ENCODE measurements at places on chromosomes 11 and 22.
A peak's percentile ranks its signal among the peaks of the same experiment; 100 is the strongest.

- DNase-seq = no peak
Observed at GRCh38 chr11:8368194-8368593, 104.5 kb upstream of the LMO1 start.

GRCh38 chr11:46669711-46670139 lies 30.7 kb downstream of the ARHGAP1 start:
- DNase-seq = peak; percentile 80

GRCh38 chr11:16321148-16321547 lies 35.2 kb downstream of the SOX6 start:
- no peak for DNase-seq

GRCh38 chr11:85827748-85828639 lies 17.1 kb upstream of the SYTL2 start:
- no peak for DNase-seq

DNA sequence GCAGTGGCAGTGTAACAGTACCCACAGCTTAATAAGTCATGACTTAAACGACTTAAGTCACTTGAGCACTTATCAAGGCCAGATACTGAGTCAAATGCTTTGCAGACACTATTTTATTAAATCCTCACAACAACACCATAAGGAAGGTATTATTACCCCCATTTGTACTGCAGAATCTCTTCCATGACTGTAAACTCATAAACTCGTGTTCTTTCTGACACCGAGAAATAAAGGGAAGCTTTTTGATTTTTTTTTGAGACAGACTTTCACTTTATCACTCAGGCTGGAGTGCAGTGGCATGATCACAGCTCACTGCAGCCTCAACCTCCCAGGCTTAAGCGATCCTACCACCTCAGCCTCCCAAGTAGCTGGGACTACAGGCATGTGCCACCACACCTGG lies 103.8 kb downstream of the ABTB2 start:
- DNase-seq = no peak

DNA sequence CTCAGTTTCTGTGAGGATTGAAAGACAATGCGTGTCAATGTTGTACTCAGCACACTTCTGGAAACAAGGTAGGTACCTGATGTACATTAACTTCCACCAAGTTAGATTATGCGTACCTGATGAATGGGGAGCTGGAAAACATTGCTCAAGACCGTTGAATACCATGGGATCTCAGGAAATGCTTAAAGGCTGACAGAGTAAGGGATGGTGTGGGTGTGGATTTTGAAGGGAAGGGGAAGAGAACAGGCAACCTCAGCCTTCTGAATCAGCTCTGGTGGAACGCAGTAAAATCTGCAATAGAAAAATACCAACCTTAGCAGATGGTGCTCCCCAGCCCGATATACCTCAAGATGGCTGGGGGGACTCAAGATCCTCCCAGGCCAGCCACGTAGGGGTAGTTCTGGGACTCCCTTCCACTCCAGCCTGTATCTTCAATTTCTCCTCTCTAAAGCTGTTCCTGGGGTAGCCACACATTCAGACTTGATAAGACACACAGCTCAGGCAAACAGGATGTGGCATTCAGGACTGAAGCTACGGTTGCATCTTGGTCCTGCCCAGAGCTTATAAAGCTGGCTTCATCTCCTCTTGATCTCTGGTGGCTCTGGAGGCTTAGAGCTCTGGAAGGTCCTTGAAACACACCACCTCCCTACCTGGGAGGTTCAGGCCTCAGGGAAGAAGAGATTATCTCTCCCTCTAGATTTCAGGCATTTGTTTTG lies 111.8 kb downstream of the CTNND1 start:
- DNase-seq = no peak

DNA sequence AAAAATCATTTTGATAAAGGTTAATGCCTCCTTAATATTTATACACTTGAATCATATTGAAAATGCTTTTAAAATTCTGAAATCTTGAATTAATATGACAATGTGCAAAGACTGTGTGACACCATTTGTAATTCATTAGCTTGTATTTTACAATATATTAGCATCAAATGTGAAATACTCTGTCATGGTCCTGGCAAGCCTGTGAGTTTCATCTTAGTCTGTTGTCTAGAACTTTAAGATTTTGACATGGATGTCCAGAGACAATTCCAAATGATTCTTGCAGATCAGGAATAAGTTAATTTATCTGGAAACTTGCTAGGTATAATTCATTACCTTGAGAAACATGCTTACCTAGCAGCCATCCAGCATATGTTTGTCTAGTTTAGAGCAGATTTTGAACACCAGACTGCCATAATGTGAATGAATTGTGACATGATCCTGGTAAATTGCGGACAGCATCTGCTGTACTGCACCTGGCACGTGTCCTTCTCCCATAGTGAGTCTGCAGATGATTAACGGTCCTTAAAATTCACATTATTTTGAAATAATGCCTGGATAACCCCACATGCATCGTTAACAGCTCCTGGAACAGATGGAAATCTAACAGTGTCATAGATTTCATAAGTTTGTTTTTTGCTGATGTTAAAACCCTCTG lies 34.5 kb upstream of the DEUP1 start:
- no peak for DNase-seq

DNA sequence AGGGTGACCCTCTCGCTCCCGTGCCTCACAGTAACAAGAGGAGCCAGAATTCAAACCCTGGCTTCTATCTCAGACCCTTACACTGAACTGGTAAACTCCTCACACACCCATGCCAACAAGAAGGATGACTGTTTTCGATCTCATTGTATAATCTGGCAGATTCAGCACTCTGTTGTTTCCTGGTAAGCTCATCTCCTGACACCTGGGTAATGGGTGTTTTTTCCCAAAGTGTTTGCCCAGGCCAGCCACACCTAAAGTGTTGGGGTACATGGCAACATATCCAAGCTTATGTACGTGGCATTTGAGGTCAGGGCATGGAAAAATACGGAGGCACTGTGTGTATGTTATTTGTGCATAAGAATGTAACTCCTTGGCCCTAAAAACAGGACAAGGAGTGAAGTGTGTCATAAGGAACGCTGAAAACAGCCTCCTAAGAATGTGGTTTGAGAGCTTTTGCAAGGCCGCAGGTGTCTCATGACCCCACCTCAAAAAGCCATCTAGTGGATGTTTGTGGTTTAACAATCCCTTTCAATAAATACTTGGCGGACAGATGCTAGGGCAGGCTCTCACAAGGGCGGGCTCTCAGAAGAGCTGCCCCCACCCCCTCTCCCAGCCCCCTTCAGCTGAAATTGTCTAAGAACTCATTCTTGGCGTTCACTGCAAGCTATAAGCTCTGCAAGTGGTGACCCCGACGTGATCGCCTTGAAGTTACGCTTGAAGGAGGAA lies at the start of gene MS4A15:
MS4A15 (plus strand) TSS at position 561 of the 726 bp plus-strand sequence. CDS start 6,867 bp downstream, outside the sequence.
- DNase-seq = peak; percentile 68

GRCh38 chr11:118252688-118253087 lies 523 bp upstream of the MPZL3 start:
- peak; percentile 19 for DNase-seq

- no peak for DNase-seq
Observed at GRCh38 chr11:86617502-86617901, 54.9 kb downstream of the ME3 start.

DNA sequence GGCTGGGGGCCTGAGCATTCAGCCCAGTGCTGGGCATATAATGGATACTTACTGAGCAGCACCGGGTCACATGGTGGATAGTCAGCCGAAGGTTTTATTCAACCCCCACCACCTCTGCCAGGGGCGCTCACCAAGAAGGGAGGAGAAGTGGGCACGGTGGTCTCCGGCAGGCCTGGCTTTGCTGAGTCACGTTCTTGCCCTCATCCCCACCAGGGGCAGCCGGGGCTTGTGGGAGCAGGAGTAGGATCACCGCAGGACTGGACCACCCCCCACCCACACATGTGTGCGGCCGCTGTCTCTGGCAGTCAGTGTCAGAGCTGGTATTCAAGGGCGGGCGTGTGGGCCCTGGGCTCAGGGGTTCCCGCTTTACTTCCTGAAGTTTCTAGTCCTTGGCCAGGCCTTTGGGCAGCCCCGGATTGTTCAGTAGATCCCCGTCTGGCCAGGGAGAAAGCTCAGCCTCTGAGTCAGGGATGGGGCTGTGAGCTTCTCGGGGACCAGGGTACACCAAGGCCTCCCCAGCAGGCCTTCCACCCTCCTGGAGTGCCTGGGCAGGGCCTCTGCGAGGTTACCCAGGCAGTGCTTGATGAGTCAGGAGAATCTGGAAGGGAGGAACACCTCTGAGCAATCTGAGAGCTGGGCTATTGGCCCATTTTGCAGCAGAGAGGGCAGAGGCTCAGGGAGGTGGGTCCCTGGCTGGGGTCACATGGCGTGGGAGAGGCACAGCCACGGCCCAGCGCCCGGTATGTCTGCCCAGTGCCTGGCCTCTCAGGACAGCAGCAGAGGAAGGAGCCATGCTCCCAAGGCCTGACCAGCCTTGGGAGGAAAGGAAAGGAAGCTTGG lies 60.6 kb downstream of the RTL6 start:
- no peak for DNase-seq

DNA sequence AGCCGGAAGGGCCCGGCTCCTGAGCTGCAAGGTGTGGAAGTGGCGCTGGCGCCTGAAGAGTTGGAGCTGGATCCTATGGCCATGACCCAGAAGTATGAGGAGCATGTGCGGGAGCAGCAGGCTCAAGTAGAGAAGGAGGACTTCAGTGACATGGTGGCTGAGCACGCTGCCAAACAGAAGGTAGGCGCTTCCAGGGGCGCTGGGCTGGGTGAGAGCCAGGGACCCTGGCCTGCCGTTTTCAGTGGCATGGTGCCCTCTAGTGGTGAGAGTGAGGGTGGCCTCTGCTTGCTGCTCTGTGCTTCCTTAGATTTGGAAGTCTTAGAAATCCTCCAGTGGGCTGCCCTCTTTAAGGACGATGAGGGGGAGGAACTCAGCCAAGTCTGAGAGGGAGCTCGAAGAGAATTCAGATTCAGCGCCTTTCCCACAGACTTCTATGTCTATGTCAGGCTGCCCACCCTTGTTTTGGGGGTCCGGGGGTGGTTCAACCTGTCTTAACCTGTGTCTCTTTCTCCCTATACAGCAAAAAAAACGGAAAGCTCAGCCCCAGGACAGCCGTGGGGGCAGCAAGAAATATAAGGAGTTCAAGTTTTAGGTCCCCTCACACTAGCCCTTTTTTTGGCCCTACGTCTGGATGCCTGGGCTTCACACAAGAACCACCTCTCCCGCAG lies 1.8 kb upstream of the PACS1 start:
- peak; percentile 82 for DNase-seq

DNA sequence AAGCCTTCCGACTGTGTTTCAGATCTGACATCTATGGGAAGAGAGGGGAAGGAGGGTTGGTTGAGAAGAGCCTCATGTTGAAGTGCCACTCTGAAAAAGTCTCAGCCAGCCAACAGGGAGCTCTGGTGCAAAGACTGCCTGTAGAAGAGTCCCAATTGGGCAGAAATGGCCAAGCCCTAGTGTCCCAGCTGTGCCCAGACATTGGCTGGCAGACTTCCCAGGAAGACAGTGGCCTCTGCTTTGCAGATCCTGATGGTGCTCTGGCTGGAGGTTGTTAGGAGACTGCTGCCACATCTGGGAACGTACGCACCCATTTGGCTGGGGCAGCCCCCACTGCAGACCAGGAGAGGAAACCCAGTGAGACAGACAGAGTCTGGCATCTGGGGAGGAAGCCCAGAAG lies 3.2 kb upstream of the PLA2G3 start:
- DNase-seq = no peak

DNA sequence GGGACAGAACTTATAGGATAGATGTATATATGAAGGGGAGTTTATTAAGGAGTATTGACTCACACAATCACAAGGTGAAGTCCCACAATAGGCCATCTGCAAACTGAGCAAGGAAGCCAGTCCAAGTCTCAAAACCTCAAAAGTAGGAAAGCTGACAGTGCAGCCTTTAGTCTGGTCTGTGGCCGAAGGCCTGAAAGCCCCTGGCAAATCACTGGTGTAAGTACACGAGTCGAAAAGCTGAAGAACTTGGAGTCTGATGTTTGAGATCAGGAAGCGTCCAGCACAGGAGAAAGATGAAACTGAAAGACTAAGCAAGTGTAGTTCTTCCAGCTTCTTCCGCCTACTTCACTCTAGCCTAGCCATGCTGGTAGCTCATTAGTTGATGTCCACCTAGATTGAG lies 799.6 kb upstream of the ARHGAP42 start:
- DNase-seq = no peak

DNA sequence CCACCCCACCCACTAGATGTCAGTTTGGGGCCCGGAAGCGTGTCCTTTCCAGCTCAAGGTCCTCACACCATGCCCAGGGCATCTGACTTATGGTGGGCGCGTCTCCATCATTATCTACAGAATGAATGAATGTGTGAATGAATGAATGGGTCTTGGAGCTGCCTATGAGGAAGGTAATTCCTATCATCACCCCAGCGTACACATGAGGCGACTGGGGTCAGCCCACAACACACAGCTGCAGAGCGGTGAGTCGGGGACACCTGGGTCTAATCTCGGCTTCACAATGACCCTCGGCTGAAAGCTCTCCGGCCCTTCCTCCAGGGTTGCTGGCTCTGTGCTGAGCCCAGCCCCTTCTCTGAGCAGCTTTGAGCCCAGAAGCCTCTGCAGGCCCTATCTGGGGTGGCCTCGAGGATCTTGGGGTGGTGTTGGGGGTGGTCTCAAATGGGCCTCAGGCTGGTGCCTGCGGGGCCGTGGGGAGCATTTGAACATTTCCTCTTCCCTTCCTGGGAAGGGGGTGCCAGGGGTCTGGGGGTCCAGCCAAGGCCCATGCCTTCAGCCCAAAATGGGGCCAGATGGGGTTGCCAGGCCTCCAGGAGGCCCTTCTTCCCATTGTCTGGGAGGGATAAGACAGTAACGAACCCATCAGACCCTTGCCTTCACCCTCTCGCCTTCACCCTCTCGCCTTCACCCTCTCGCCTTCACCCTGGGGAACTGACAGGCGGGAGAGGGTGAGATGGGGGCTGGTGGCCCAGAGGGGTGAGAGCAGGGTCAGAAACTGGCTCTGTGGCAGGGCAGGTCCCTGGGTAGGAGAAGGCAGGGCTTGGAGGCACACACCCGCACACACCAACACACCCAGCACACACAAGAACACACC lies 82.4 kb downstream of the MYEOV start:
- no peak for DNase-seq

GRCh38 chr11:103862094-103862801 lies 174.2 kb upstream of the DDI1 start:
- DNase-seq = no peak

Data from NB4 (cell line).